Fibroblast of skin of left biceps (primary cell): ENCODE measurements at places on chromosomes 3 and 15.
A peak's percentile ranks its signal among the peaks of the same experiment; 100 is the strongest.

DNA sequence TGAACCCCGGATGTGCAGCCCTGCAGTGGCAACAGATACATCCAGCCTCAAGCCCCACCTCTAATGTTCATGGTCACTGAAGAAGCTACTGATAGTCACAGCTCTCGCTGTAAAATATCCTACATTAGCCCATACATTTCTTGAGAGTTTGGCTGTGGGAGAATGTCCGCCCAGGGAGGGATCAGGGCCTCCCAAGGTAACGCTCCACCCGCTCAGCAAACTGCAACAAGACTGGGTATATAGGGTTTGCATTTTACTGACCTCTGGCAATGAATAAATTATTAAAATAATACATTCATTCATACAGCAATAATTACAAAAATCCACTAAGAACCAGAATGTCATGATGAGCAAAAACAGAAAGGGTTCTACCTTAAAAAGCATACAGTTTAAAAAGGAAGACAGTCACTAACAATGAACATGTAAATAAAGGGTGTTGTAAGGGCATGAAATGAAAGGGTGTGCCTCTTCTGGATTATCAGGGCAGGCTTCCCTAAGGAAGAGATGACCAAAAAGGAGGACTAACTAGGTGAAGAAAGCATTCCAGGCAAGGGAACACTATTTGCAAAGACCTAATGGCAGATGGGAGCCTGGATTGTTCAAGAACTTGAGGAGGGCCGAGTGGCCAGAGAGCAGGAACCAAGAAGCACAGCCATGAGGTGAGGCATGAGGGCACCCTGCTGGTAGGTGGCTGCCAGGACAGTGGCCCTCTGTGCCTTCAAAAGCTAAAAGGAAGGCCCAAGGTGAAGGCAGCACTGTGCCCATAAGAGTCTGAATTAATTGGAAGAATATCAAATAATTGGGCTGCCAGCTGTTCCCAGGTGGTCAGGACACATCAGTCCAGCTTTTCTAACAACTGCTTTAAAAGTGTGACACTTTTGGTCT is 28.1 kb upstream of the CTDSPL start:
- no peak for DNase-seq

DNA sequence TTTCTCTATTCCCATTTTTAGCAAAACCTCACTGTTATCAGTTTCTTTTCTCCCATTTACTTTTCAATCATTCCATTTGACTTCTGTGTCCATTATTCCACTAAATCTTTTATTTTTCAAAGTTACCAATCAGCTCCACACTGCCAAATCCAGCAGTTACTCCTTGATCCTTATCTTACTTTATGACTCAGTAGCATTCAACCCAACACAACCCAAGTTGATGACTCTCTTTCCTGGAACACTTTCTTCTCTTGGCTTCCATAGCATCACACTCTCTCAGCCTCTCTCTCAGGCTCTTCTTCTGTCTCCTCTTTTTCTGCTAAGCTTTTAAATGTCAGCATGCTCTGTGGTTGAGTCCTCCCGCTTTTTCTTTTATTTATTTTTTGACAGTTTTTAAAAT is 36.3 kb downstream of the RASGRP1 start:
- no peak for DNase-seq

DNA sequence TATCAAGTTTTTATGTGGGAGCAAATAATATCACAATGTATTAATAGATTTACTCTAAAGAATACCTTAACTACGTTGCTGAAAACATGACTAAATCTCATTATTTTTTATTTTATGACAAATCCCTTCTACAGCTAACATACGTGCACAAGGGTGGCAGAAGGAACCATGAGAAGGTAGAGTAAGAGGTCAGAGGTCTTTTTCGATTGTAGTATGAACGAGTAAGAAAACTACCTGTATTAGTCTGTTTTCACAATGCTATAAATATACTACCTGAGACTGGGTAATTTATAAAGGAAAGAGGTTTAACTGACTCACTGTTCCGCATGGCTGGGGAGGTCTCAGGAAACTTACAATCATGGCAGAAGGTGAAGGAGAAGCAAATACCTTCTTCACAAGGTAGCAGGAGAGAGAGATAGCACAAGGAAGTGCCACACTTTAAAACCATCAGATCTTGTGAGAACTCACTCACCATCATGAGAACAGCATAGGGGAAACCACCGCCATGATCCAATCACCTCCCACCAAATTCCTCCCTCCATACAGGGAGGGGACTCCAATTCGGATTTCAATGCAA is 95.3 kb downstream of the SUCLG2 start:
- DNase-seq, result no peak

DNA sequence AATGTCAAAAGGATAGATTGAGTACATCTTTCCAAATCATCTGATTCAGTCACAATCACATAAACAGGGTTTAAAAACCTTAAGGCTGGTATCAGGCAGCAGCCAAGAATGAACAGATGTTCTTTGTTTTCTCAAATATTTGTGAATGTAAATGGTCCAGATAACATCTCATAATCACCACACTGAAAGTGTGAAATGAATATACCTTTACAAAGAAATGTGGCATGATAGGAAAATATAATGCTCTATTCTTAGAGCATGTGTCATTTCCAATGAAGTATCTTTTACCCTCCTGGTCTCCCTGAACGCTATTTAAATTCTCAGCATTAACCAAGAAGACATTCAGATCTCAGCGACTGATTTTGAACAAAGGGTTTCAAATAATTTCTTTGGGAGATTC is 8.8 kb upstream of the ACTC1 start:
- no peak for DNase-seq

- no peak for DNase-seq
These were observed 7.5 kb upstream of the PGPEP1L start for GRCh38 chr15:99014803-99015697.

DNA sequence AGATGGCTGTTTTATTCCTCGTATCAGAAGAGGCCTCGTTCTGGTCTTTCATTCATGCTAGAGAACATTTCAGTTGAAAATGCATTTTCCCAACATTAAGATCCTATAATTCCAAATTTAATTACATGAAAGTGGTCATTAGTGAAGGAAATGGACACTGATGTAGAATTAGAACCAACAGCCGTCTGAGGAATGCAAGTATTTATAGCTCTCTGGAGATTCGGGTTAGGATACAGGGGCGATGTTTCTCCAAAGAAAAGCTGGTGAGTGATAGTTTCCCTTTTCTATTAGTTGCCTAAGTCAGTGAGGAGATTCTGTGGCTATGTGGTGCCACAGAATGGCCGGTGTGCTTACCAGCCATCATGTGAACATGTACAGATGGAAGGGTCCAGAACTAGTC is 109.0 kb upstream of the IL12A start:
- DNase-seq, result no peak

- DNase-seq, result peak; percentile 61
These were observed 330.8 kb downstream of the TIGIT start for GRCh38 chr3:114624571-114625181.

DNA sequence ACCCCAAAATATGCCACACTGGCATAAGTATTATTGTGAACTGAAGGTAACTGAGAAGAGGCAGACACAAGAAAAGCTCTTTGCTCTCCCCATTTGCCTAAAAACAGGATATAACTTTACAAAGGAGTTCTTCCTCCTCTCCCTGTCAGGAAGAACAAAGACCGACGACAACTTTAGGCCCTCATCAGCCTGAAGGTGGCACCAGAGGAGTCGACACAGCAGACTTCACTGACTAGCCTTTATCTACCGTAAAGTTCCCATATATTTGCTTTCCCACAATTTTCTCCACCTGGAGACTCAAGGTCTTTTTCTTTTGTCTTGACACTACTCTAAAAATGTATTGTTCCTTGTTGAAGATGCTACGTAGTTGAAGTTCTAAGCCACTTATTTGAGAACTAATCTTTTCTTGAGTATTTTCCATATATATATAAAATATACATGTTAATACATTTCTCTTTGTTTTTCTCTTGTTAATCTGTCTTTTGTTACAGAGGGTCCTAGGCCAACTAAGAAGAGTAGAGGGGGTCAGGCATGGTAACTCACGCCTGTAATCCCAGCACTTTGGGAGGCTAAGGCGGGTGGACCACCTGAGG is 16.2 kb upstream of the XIRP1 start:
- DNase-seq, result peak; percentile 8

GRCh38 chr15:63274427-63274826 is 3.0 kb upstream of the APH1B start:
- DNase-seq, result no peak

- DNase-seq, result no peak
These were observed 65.5 kb upstream of the ST8SIA2 start for GRCh38 chr15:92328207-92328606.

GRCh38 chr3:110254591-110254990 is 817.0 kb upstream of the NECTIN3 start:
- DNase-seq, result no peak

GRCh38 chr3:71290301-71290700 is 293.2 kb downstream of the FOXP1 start:
- no peak for DNase-seq

- DNase-seq, result no peak
These were observed 97.6 kb upstream of the CNTN3 start for GRCh38 chr3:74711913-74712512.

DNA sequence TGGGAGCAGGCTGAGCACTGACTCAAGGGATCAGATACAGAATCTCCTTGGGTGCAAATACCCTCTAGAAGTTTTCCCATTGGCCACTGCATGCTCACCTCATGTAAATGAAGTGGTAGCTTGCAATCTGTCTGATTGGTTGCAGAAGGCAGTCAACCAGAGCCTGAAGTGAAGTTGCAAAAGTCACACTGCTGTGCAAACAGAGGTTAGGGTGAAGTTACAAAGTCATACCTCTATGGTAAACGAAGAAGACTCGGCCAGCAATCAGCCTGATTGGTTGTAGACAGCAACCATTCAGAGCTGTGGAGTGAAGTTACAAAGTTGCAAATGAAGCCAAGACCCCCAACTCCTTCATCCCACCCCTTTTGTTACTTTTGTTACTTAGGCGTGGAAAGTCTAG is 27.1 kb downstream of the STARD9 start:
- no peak for DNase-seq

DNA sequence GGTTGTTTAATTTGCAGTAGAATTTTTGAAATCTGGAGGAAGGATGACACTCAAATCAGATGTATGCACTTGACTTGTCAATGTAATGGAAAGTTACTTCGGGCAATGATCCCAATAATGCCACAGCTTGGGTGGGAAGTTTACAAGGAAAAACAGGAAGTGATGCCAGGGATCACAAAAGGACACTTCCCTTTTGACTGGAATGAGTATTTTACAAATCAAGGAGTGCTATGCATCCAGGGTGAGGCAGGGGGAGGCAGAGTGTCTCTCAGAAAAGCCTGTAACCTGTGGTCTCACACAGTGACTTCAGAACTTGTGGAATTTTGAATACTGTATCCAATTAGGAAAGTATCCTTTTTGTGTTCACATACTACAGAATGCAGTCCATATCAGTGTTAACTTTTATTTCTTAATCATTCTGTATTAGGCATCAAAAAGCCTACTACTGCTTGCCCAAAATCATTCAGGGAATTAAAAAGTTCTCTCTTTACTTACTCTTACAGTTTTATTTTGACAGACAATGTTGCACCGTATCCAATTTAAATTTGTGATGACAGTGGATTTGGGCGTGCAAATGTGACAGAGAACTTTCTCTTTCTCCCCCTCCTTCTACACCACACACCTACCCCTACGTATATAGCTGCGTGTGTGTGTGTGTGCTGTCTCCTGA is 445.1 kb downstream of the MECOM start:
- DNase-seq, result peak; percentile 36

GRCh38 chr3:70621451-70621850 is 309.0 kb upstream of the MDFIC2 start:
- no peak for DNase-seq

DNA sequence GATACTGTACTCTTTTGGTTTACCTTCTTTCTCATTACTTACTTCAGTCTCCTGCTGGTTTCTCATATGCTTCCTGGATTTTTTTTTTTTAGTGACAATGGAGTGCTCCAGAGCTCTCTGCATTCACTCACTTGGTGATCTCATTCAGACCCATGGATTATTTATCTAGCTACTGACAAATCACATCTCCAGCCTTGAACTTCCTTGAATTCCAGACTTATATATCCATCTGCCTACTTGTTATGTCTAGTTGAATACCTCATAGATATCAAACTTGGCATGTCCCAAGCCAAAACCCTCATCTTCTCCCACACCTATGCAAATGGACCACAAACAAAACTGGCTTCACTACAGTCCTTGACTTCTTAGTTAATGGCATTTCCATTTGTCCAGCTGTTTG is 234.7 kb upstream of the ZPLD1 start:
- DNase-seq, result no peak

GRCh38 chr3:58496206-58496857 is 4.4 kb downstream of the KCTD6 start:
- no peak for DNase-seq

DNA sequence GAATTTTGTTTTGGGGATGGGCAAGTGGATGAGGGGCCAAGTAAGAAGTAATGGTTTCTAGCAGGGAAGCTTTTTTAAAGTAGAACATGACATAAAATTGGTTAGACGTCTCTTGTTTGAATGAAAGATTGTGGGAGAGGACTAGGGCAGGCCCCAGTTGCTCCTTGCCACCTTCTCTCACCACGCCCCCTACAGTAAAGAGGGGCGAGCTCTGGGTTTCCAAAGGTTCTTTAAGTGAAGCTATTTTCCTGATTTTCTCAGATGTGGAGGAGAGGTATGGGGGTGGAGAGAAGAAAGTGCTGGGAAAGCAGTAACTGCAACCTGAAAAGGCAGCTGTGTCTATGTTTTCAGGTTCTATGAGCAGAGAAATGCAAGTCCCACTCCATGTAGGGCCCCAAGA is 32.6 kb upstream of the SKIL start:
- no peak for DNase-seq

DNA sequence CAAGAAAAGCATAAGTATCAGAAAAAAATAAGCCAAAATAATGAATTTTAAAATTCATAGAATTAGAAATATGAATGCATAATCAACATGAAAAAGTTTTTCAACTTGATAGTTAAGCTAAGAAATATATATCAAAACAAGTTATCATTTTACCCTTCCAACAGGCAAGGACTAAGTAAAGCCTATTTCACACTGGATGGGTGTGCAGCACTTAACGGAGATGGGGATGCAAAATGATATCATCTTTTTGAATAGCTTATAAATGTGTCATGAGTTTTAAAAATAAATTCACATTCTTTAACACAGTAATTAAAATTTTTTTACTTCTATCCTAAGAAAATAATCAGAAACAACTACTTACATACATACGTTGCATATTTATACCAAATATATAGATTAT is 20.9 kb downstream of the PIK3R4 start:
- DNase-seq, result no peak

DNA sequence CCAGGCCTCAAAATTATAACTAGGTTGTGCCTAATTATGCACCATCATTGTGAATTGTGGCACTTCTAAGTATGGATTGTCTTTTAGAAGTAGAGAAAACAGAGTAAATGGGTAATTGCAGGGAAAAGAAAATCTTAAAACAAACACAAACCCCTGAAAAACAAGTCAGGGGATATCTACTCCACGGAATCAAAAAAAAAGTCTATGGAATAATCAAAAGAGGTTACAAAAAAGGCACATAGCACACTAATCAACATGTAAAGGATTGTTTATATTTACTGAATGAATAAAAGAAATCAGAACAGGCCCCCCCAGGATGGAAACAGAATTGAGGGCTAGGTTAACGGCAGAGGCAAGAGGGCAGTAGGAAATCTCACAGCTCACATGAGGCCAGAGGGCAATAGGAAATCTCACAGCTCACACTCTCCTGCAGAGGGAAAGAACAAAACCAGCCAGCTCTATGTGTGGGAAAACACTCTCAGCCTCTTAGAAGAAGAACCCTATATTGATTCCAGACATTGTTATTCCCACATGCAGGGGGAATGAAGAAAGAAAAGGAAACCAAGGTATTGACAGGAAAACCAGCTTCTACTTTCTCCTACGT is 72.7 kb upstream of the FNDC3B start:
- DNase-seq, result no peak
